ENCODE measurements at places on chromosomes 3 and 15.
A peak's percentile ranks its signal among the peaks of the same experiment; 100 is the strongest.

DNA sequence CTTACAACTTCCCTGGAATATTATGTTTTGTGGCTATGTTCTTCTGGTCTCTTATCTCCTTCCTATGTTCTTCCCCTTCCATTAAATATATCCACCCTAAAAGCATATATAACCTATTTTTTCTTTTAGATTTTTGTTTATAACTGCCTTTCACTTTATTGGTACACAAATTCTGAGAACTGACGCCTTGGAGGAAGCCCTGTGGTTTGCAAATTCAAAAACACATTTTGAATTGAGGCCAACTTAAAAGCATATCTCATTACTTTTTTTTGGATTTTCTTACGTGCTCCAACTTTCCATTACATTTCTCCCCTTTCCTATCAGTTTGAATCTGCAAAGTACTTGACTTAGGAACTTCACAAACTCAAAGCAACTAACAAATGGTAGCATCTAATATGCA, 15.3 kb upstream of the COLQ start:
- no peak for DNase-seq

DNA sequence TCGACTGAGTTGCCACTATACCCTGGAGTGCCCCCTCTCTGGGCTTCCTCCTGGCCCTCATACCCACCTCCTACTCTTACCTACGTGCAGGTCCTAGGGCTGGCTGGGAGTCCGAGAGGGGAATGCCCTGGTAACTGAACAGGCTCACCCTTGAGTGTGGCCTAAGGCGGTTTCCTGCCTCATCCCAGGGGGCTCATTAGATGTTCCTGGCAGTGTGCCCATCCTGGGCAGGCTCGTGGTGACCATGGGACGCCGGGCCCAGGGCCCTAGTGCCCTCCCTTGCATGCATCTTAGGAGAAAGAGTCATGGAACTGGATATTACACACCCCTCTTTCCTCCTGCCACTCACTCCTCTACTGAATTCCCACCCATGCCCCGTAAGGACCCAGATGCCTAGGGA, 2.8 kb downstream of the SEMA4B start:
- DNase-seq, result peak; percentile 11

GRCh38 chr3:126937973-126938372, 44.9 kb upstream of the PLXNA1 start:
- DNase-seq, result peak; percentile 40

DNA sequence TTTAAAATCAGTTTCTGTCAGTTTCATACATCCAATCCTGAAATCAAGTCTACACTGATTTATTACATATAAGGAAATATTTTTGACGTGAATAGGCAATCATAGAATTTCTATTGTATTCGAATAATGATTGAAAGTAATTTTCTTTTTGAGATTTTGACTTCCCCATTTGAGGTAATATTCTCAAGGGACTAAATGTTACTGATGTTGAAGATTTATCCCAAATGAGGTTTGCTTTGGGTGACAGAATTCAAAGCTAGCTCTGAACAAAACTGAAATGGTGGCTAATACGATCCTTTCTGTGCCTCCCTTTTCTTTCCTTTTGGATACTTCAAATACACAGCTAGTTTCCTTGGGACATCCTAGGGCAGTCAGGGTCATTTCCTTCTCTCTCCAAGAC, 12.9 kb upstream of the CNBP start:
- no peak for DNase-seq

GRCh38 chr3:37670961-37671483, 190.7 kb upstream of the CTDSPL start:
- no peak for DNase-seq

GRCh38 chr3:32113566-32113965, 7.1 kb downstream of the GPD1L start:
- no peak for DNase-seq

GRCh38 chr15:71679793-71680353, 130.5 kb upstream of the NR2E3 start:
- no peak for DNase-seq

DNA sequence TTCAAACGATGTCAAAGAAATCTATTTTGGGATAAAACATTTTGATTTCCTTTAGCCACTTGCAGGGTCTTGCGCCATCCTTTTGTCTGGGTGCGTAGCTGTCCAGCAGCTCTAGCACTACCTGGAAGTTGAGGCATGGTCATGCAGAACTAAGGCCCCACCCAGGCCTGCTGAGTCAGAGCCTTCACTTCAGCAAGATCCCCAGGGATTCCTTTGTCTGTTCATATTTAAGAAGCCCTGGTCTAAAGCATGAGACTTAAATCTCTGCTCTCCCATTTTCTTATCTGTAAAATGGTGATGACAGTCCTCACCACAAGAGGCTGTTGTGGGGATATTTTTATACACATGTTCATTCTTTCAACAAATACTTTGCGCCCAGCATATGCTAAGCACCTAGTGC, 99.0 kb upstream of the CTDSPL start:
- no peak for DNase-seq

GRCh38 chr3:157167371-157168042, 7.6 kb upstream of the CCNL1 start:
- no peak for DNase-seq

- no peak for DNase-seq
Measured at GRCh38 chr3:8835385-8835784, 66.0 kb upstream of the OXTR start.

- DNase-seq, result no peak
Measured at GRCh38 chr3:174547801-174548435, 311.2 kb upstream of the NAALADL2 start.

GRCh38 chr15:65096481-65097385, 18.3 kb downstream of the UBAP1L start:
- no peak for DNase-seq

GRCh38 chr3:39273119-39273518, 6.7 kb downstream of the CX3CR1 start:
- no peak for DNase-seq

GRCh38 chr15:77393471-77393840, 26.4 kb downstream of the PEAK1 start:
- DNase-seq, result no peak

GRCh38 chr15:66830358-66830757, 128.3 kb downstream of the SMAD6 start:
- no peak for DNase-seq

GRCh38 chr15:101242999-101243336, 8.9 kb downstream of the CHSY1 start:
- no peak for DNase-seq

GRCh38 chr3:108887777-108888176, 65.2 kb downstream of the TRAT1 start:
- no peak for DNase-seq

DNA sequence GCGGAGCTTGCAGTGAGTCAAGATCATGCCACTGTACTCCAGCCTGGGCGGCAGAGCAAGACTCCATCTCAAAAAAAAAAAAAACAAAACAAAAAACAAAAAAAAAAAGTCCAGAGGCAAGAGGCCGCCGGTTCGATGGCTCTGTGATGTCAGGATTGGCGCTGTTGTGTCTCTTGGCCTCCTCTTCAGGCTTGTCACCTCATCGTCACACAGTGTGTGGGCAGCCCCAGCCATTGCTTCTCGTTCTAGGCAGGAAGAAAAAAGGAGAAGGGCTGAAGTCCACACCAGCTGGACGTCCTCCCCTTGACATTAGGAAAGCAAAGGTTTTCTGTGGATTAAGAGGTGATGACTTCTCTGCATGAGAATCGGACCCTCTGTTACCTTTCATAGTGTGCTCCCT, 191.1 kb downstream of the NSMCE3 start:
- DNase-seq, result no peak

DNA sequence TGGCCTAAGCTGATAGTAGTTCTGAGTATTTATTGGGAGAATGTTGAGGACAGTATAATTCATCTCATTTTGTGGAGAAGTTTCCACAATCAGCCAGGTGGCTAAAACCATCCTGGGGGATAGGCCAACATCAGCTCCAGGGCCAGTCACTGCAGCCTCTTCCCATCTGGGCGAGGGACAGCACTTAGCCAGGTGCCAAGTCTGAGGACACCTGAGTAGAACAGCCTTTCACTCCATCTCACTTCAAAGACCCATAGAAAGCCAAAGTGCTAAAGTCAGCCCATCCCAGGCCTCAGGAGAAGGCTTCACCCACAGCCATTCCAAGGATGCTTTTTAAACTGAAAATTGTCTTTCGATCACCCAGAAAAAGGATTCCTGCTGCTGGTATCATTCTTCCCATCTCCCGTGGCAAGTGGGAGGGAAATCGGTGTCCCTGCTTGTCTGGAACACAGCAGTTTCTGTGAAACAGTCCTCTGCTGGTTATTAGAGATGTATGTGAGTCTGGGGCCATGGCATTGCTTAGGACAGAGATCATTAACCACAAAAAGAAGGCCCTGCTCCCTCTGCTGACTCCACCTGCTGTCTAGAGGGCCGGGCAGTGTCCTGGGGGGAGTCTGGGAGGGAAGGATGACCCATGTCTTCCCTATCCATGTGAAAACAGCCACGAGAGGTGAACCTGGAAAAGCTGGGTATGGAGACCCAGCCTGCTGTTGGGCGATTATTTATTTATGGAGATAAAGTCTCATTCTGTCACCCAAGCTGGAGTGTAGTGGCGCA, 9.6 kb downstream of the CALML4 start:
- no peak for DNase-seq

DNA sequence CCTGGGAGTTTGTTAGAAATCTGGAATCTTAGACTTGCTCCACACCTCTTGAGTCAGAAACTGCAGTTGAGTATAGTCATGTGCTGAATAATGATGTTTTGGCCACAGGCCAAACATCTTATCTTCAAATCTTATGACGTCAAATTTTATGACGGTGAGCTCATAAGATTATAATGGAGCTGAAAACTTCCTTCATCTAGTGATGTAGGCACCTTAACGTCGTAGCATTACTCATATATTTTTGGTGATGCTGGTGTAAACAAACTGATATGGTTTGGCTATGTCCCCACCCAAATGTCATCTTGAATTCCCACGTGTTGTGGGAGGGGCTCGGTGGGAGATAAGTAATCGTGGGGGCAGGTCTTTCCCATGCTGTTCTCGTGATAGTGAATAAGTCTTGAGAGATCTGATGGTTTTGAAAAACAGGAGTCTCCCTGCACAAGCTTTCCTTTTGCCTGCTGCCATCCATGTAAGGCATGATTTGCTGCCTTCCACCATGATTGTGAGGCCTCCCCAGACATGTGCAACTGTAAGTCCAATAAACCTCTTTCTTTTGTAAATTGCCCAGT, 268.0 kb upstream of the PROK2 start:
- no peak for DNase-seq

GRCh38 chr15:33008284-33008995, 186.1 kb downstream of the FMN1 start:
- DNase-seq, result no peak

DNA sequence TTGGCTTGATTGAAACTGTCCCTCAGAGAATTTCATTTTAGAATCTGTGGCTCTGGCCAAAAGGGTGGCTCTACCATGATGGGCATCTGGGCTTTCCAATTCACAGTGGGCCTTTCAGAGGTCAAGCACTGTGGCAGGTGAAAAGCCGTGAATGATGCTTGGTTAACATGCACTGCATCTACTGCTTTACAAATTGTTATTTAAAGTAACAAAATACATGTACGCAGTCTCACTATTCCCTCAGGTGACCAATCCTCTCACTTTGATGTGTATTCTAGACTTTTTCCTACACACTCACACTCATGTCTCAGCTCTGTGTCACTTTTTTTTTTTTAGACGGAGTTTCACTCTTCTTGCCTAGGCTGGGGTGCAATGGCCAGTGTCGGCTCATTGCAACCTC, 70.5 kb downstream of the MGLL start:
- DNase-seq, result no peak

- peak; percentile 41 for DNase-seq
Measured at GRCh38 chr15:99306694-99307338, 55.5 kb downstream of the LRRC28 start.

- no peak for DNase-seq
Measured at GRCh38 chr3:155890671-155891190, 20.3 kb downstream of the GMPS start.

DNA sequence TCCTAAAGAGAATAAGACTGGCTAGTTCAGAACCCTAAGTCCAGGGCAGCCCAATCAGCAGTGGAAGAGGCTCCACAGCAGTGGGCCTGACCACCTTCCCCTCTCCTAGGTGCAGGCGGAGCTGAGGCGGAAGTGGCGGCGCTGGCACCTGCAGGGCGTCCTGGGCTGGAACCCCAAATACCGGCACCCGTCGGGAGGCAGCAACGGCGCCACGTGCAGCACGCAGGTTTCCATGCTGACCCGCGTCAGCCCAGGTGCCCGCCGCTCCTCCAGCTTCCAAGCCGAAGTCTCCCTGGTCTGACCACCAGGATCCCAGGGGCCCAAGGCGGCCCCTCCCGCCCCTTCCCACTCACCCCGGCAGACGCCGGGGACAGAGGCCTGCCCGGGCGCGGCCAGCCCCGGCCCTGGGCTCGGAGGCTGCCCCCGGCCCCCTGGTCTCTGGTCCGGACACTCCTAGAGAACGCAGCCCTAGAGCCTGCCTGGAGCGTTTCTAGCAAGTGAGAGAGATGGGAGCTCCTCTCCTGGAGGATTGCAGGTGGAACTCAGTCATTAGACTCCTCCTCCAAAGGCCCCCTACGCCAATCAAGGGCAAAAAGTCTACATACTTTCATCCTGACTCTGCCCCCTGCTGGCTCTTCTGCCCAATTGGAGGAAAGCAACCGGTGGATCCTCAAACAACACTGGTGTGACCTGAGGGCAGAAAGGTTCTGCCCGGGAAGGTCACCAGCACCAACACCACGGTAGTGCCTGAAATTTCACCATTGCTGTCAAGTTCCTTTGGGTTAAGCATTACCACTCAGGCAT, 33.7 kb downstream of the VIPR1 start:
- DNase-seq, result no peak

GRCh38 chr15:87777054-87777561, 479.4 kb downstream of the NTRK3 start:
- DNase-seq, result no peak

GRCh38 chr15:92979011-92979701, 79.0 kb downstream of the CHD2 start:
- no peak for DNase-seq

- DNase-seq, result no peak
Measured at GRCh38 chr15:93987068-93987467, 244.3 kb upstream of the MCTP2 start.

GRCh38 chr3:18189282-18190050, 235.7 kb downstream of the SATB1 start:
- DNase-seq, result no peak

Measured in NCI-H1092 (cell line).